HS-27A (cell line): ENCODE measurements at places on chromosomes 3 and 15.

GRCh38 chr3:102182162-102182561 is 252.7 kb upstream of the ZPLD1 start:
- no peak for DNase-seq

- DNase-seq: no peak
These were observed 231.5 kb downstream of the EFHB start for GRCh38 chr3:19702416-19703078.

GRCh38 chr3:81726132-81726531 is 35.3 kb downstream of the GBE1 start:
- no peak for DNase-seq

- no peak for DNase-seq
These were observed 9.0 kb downstream of the FBLN2 start for GRCh38 chr3:13557926-13558325.

- no peak for DNase-seq
These were observed 21.3 kb upstream of the RFTN1 start for GRCh38 chr3:16534640-16535262.

- no peak for DNase-seq
These were observed 43.2 kb upstream of the RAB6B start for GRCh38 chr3:133938770-133939462.

DNA sequence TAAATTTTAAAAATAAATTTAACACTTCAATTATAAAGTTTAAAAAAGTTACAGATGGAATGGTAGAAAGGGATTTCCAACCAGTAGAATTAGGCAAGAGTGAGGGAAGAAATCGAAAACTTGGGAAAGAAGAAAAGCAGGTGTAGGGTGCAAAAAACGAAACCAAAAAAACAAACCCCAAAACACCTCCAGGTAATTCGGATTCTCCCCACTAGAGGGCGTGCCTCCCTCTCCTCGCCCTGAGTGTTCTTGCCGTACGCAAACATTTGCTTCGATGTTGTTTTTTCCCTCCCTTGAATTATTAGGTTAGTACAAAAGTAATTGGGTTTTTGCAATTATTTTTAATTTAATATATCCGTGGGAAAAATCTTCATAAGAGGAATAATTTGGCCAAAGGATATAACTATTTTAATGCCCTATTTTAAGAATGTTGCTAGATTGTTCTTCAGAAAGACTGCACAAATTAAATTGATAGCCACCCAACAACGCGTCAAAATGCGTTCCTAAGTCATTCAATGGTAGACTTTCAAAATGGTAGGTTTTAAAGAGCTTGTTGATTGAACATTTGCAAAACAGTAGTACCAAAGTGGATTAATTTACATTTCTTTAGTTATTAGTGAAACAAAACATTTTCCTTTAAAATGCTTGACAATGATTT is 63.7 kb downstream of the SLC30A4 start:
- no peak for DNase-seq

GRCh38 chr3:157865352-157866000 is 240.7 kb downstream of the SHOX2 start:
- DNase-seq: no peak

DNA sequence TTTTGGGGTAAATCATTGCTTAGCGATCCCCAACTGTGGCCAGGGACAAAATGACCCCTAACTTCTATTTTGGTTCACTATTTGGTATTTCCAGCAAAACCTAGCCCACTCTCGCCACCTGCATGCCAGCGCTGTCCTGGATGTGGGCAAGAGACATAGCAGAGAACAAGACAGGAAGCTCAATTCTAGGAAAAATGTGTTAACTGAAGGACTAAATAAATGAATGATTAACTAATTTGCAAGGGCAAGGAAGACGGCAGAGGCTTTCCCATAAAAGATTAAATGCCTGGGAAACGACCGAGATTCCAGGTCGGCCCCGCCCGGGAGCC is 408 bp downstream of the NICN1 start:
- DNase-seq: no peak

GRCh38 chr15:29690765-29691475 is 131.3 kb downstream of the TJP1 start:
- DNase-seq: no peak
